ENCODE measurements at places on chromosomes 3 and 15.

- no peak for DNase-seq
Observed at GRCh38 chr15:35914573-35914972, 368.6 kb upstream of the DPH6 start.

DNA sequence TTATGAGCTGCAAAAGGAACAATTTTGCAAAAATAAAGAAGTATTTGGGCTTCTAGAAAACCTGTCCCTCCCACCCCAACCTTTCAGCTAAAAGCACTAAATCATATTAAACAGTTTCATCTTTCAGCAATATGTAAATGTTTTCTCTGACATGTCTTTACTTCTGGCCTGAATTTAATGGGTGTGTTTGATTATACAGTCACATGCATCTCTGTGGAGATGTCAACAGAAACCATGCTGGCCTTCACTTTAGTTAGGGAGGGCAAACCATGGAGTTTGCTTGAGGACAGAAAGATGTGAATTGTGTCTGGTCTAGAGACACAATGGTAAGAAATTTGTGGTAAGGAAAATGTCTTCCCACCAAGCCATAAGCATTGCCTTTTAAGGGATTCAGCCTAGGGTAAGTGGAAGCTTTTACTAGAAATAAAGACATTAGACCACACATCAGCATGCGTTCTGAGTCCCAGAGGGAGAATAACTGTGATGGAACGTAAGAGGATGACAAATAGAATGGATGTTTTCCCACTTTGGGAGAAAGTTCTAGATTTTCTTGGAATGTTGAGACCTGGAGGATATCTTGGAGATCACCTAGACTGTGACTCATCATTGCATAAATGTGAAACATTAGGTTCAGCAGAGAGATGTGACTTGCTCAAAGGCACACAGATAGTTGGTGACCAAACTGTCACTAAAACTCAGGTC, 68.9 kb downstream of the ST8SIA2 start:
- DNase-seq: no peak

- DNase-seq: no peak
Observed at GRCh38 chr15:62051166-62051565, 9.1 kb downstream of the VPS13C start.

DNA sequence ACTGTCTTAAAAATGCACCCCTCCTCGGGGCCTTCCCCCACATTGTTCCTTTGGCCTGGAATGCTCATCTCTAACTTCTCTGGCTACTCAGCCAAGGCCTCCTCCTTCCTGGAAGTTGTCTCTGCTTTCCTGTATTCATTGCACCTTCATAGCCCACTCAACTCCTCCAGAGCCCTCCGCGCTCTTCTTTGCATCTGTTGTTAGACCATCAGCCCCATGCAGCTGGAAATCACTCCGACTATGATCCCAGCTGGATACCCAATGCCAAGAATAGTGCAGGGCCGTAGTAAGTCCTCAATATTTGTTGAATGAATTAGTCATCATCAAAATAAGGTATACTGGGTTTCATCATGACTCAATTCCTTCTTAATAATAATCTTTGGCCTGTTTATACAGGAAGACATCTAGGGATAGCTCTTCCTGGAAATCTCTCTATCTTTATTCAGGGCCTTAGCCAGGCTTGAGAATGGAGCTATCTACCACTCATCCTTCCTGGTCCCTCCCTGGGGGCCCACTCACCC, 112.7 kb downstream of the SYNPR start:
- DNase-seq: no peak

DNA sequence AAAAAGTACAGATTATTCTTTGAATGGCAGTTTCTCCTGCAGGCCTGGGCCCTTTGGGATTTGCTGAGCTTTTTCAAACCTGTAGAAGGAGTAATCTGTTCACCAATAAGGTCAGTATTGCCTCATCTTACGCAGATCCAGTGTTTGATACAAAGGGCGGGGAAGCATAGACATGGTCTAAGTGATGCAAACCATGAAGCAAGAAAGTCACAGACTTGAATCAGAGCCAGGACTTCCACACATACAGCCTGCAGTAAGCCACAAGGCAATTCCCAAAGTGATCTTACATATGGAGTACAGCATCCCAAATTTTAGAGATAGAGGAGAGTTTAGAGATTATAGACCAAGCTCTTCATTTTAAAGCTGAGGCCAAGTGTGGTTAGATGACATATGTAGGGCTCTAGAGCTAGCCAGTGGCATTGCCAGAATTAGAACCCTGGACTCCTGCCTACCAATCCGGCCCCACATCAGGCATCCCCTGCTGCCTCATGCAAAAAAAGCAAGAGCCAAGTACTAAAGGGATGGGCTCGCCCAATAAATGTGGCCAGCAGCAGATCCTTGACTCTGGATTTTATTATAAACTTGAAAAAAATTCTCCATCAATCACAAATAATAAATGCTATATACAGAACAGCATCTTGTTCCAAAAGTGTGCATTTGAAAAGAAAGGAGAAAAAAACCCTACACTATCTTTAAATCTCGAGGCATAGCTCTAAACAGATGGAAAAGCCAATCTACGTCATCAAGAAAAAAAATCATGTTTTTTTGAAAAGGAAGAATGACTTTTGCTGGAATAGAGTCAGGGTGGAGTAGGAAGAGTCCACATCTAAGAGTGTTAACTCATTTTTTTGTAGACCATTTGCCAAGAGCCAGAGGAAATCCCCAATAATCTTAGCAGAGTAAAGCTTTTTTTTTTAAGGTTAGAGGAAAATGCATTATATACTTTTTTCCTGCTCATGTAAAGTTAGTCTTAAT, 24.0 kb downstream of the ABI3BP start:
- DNase-seq: no peak

DNA sequence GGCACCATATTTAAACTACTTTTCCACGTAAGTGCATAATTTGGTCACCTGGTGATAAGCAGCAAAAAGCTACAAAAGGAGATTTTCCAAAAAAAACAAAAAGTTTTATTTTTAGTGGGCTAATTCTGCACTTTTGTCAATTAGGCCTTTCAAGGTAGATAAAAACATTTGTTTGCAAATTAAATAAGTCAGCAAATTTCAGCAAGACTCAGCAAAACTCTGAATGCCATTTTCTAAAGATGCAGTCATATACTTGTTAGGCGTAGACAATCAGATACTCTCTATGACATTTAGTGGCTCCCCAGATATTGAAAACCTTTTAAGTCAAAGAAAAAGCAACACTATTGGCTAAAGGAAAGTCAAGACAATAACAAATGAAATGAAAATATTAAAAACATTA, 400.2 kb upstream of the GOLIM4 start:
- no peak for DNase-seq

GRCh38 chr3:180287703-180288102, 251.0 kb upstream of the PEX5L start:
- DNase-seq: no peak

DNA sequence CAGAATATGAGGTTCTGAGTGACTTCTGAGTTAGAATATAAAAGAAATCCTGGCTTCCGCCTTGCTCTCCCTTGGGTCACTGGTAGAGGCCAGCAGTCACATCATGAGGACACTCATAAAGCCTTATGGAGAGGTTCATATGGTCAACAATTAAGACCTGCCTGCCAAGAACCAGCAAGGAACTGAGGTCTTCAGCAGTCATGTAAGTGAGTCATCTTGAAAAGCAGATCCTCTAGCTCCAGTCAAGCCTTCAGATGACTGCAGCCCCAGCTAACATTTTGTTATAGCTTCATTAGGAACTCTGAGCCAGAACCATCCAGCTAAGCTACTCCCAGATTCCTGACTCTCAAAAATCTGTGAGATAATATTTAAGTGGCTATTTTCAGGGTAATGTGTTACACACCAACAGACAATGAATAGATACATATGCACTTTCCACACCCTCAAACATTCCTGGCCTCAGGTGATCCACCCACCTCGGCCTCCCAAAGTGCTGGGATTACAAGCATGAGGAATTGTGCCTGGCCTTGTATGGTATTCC, 447.2 kb downstream of the SHQ1 start:
- no peak for DNase-seq

GRCh38 chr15:101060576-101061551, 141.7 kb downstream of the LRRK1 start:
- no peak for DNase-seq

DNA sequence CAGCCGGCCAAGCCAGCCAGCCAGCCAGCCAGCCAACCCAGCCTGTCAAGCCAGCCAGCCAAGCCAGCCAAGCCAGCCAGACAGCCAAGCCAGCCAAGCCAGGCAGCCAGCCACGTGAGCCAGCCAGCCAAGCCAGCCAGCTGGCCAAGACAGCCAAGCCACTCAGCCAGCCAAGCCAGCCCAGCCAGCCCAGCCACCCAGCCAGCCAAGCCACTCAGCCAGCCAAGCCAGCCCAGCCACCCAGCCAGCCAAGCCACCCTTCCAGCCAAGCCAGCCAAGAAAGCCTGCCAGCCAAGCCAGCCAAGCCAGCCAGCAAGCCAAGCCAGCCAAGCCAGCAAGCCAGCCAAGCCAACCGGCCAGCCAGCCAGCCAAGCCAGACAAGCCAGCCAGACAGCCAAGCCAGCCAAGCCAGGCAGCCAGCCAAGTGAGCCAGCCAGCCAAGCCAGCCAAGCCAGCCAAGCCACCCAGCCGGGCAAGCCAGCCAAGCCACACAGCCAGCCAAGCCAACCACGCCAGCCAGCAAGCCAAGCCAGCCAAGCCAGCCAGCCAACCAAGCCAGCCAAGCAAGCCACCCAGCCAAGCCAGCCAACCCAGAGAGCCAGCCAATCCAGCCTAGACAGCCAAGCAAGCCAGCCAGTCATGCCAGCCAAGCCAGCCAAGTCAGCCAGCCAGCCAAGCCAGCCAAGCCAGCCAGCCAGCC, 199.5 kb downstream of the GOLGA6L6 start:
- no peak for DNase-seq

- DNase-seq: no peak
Observed at GRCh38 chr3:94500146-94500545, 437.3 kb downstream of the NSUN3 start.

- no peak for DNase-seq
Observed at GRCh38 chr3:31288641-31289100, 244.1 kb upstream of the STT3B start.

GRCh38 chr3:110184536-110184935, 847.2 kb upstream of the DPPA4 start:
- no peak for DNase-seq

DNA sequence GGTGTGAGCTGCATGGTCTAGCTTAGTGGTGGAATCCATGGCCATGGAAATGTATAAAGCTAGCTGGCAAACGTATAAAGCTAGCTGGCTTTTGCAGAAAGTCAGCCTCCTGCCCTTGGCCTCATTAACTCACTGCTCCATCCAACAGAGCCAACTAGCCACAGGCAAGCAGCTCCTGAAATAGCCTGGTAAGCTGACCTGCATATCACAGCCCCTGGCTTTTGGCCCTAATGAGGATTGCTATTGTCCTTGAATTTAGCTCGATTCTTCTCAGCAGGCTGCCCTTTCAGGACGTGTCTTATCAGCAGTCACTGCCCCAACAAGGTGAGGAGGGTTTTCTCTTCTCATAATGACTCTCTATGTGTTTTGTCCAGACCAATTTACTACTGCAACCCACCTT, 446.8 kb downstream of the WDR72 start:
- no peak for DNase-seq

DNA sequence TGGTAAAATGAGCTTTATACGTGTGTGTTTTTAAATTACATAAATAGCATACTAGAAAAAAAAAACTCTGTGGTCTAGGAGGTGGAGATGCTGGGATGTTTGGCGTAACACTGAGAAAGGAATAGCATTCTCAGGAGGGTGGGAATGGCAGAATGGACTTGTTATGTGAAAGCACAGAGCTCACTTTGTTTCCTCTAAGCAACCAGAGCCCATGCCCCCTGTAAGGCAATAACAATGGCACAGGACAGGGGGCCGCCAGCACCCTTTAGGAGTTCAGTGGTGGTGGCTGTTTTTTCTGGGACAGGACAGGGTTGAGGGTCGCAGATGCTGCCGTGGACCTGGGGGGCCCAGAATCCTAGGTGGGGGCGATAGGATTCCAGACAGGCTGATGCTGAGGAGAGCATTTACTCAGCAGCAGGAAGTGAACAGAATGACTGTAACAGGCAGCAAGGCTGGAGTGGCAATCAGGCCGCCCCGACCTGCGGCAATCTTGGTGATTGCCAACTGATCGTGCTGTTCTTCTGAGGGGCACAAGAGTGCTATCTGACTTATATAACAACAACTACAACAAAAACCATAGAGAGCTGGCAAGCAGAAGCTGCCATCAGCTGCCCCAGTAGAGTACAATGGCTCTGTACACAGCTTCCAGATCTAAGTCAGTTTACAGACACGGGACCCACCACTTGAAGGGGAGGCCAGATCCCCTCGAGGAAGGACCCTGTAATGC, 160.4 kb downstream of the UACA start:
- no peak for DNase-seq

DNA sequence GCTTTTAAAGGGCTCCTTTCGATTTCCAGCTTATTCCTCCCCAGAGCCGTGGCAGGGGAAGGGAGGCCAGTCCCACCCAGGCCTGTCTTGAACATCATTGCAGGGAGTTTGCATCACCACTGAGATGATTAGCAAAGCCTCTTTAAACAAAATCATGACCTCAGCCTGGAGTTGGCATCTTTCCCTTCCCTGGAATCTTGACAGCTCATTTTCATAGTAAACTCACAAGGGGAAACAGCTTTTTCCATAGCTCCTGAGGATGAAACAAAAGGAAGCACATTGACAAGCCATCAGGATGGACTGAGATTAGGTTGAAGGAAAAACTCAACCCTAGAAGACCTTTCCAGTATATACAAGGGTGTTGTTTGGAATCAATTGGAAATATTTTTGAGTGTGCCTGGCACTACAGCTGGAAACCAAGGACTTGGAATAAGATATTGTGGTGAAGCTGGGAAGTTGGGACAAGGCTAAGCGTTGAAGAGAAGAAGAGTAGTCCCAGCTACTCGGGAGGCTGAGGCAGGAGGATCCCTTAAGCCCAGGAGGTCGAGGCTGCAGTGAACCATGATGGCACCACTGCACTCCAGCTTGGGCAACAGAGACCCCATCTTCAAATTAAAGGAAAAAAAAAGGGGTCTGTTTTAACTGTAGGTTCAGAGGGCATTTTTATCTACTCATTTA, 3.1 kb upstream of the LARP6 start:
- no peak for DNase-seq

DNA sequence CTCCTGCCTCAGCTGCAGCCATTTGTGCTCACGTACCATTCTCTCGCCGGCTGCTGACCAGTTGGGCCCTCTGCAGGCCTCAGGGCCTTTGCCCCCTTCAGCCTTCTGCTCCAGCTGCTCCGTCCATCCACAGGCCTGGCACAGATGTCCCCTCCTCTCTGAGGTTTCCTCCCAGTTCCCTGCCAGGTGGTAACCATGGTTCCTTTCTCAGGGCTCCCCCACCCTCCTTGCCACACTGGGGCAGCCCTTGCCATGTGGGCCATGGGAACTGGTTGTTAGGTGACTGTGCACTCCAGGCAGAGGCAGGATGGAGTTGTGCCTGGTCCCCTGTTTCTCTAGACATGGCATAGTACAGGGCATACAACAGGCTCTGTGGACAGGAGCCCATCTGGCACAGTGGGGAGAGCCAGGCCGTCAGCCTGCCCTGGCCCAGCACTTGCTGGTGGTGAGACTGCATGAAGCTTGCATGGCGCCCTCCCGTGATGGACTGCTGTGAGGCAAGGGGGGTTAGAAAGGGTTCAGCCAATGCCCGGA, 148.9 kb downstream of the DNAJB8 start:
- DNase-seq: no peak

All from stimulated activated CD4-positive, alpha-beta T cell treated with anti-CD3 and anti-CD28 coated beads, Interleukin-1b, Interleukin-23, amount 100 ng/mL, for 1 hour (primary cell).